Stimulated activated CD8-positive, alpha-beta memory T cell treated with anti-CD3 and anti-CD28 coated beads, Interleukin-4, amount 100 ng/mL, for 1 hour (primary cell): ENCODE measurements at places on chromosomes 5 and 9.

- no peak for DNase-seq
Observed at GRCh38 chr5:62652225-62652624, 73.6 kb downstream of the LRRC70 start.

GRCh38 chr5:24555229-24555628, 89.5 kb downstream of the CDH10 start:
- no peak for DNase-seq

DNA sequence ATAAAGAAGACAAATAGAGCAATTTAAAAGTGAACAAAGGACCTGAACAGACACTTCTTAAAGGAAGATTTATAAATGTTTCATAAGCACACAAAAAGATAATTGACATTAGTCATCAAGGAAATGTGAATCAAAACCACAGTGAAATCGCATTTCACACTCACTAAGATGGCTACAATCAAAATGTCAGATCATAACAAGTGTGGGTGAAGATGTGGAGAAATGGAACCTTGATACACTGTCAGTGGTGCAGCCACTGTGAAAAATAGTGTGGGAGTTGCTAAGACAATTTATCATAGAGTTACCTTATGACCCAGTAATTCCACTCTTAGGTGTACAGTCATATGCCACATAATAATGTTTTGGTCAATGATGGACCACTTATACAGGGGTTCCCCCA, 54.5 kb upstream of the HTR4 start:
- no peak for DNase-seq

DNA sequence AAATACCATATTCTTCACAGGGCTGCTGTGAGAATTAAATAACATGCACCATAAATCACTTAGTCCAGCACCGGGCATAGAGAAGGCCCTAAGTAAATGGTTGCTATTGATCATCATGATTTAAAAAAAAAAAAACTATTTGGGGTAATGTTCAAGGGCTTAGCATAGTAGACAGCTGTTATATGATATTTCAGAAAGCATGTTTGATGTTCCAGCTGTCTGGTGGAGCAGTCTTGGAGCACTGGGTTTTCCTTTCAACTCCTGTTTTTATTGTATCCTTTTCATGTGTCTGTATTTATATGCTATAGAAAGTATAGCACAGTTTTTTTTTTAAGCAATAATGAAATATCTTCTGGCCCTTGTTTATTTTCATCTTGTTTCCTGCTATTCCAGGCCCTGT, 28.0 kb upstream of the TOMM5 start:
- no peak for DNase-seq

GRCh38 chr5:156378159-156378558, 51.2 kb downstream of the SGCD start:
- no peak for DNase-seq

DNA sequence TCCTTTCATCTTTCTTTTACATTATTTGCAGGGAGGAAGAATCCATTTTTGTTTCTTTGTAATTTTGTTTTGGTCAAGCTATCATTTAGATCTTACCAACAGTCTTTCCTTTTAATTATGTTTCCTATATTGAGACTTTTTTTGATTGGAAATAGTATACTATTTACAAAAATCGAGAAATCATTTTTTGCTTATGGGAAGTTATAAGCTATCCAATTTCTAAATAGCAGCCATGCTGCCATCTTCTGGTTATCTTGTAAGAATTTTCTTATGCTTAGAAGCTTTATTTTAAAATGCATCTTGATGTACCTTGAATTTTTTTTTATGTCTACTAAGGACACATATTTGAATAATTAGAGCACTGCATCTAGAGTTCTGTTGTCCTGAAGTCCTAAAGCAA, 821.2 kb downstream of the PTPRD start:
- no peak for DNase-seq

DNA sequence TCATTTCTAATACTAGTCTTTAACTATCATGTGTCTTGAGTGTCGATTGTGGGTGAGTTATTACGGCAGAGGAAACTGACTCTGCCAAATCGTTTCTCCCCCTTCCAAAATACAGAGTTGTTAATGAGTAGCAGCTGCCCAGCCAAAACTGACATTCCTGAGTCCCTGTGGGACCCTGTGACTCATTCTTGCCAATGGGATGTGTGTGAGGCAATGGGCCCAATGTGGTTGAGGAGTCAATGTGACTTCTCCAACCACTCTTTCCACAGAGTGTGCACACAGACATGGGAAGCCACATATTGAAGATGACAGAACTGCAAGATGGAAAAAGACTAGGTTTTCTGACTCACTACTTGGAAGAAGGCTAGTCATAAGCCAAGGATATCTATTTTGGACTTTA, 434.7 kb downstream of the DTWD2 start:
- DNase-seq = no peak

DNA sequence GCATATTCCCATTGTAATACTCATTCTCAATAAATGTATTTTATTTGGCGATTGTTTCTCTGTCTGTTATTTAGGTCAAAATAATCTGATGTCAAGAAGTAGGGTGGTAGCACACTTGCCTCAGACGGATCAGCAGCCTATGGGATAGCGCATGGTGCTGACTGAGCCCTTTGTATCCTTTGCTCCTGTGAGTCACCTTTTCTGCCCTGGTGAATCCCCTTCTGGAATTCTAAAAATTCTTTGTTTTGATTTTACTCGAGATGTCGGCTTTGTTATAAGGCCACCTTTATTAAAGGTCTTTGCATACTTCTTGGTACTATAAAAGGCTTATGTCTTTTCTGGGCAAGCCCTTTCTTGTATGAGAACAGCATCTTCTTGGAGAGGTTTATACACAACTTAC, 1187.8 kb downstream of the CDH9 start:
- no peak for DNase-seq

- DNase-seq = no peak
Observed at GRCh38 chr5:135905144-135905543, 9.5 kb upstream of the IL9 start.

DNA sequence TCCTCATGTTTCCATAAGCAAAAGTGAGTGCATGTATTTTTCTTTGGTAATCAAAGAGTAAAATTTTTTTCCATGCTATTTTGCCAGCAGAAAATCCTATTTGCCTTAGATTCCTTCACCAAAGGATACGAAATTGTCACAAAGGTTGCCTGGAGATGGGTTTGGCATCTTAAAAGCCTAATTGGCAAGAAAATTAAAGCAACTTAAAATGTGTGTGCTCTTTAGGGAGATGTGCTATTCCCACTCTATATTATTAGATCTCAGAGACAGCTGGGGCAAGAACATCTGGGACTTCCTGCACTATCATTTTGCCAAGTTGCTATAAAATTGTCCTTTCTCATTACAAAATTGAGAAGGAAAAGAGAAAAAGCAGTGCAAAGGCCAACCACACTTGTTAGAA, 146.1 kb downstream of the PLCXD3 start:
- DNase-seq = no peak

GRCh38 chr9:133788819-133789717, 50.9 kb upstream of the SARDH start:
- no peak for DNase-seq

DNA sequence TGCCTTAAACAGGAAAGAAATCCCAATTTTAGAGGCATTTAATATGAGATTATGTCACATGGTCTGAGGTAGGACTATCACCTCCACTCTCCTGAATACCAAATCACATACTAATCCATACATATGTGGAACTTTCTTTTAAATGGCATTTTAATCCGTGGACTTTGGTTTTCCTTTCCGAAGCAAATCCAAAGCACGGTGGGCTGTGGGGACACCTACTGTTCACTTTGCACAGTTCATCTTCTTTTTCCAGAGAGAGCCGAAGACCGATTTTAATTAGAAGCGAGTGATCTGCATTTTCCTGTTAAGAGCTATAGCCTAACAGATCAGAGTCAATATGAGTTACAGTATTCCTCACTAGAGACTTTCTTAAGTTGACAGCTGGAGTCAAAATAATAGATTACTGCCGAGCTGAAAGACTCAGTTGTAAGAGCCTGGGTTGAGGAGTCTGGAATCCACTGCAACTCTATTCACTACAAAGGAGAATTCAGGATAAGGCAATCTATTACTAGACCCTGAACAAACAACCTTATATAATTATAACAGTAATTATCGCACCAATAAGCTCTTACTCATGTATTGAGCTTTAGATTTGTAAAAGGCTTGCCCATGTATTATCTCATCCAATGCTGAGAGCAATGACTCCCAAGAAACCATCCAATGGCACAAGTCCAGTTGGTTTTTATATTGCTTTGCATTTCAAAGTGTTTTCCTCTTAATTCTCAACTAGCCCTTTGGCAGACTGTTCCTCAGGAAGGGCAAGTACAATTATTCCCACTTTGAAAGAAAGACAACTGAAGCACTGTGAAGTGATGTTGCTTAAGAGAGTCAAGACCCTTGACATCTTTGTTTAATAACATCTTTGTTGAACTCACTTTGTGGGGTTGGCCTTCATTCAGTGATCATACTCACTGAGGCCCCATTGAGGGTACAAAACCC, 144.7 kb downstream of the TRPM6 start:
- DNase-seq = no peak

- DNase-seq = no peak
Observed at GRCh38 chr5:150009671-150010387, 9.3 kb downstream of the HMGXB3 start.

DNA sequence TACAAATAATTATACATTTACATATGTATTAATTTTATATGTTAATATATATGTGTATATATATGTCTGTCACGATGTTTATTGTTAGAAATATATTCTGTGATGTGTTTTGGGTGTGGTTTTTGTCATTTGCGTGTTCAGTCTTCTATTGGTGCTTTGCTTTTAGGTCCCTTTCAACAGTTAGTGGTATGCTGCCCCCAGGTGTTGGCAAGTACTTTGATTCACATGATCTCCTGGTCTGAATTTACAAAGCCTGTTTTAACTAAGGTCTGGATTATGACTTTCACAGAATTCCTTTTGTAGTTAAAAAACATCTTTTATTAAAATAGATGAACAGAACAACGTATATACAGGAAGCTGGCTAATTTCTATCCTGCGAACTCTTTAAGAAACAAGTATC, 271.5 kb downstream of the CCDC171 start:
- DNase-seq = no peak

- DNase-seq = no peak
Observed at GRCh38 chr5:80198399-80198798, 57.4 kb downstream of the SERINC5 start.
